SK-N-SH (cell line): ENCODE measurements at places on chromosomes 3 and 15.

DNA sequence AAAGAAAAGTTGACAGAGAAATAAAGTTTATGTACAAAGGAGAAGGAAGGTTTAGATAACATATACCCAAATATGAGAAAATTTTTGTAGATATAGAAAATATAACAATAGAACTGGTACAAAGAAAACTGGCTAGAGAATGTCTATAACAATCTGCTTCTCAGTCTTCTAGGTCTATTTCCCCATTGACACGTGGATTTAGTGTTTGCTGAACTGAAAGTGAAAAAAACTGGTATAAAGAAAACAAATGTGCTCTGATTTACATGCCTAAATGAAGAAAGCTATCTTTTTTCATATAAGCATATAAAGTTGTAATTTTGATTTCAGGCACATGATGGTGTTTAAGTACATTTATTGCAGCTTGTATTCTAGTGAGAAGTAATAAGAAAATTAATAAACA lies 9.8 kb downstream of the KCNMB2 start:
- DNase-seq = no peak
- H3K27ac ChIP-seq = no peak overlapping the region
- no peaks in the 10 kb centered on the region for H3K4me1 ChIP-seq

GRCh38 chr15:64476550-64476949 lies 16.2 kb downstream of the ZNF609 start:
- no peaks in the 10 kb centered on the region; the same call in 1 of the 2 replicates for H3K36me3 ChIP-seq
- H3K27me3 ChIP-seq = no peaks in the 10 kb centered on the region
- no peak overlapping the region for H3K4me3 ChIP-seq

- H3K27me3 ChIP-seq = peaks cover 31% of the 10 kb centered on the region
- H3K36me3 ChIP-seq = no peaks in the 10 kb centered on the region
- no peak within 1 kb of the TSS for H3K27ac ChIP-seq
- H3K4me1 ChIP-seq = no peaks in the 10 kb centered on the region
- peak; percentile 19 for DNase-seq
Measured at GRCh38 chr3:87792534-87793336, 266.1 kb downstream of the CGGBP1 start.

DNA sequence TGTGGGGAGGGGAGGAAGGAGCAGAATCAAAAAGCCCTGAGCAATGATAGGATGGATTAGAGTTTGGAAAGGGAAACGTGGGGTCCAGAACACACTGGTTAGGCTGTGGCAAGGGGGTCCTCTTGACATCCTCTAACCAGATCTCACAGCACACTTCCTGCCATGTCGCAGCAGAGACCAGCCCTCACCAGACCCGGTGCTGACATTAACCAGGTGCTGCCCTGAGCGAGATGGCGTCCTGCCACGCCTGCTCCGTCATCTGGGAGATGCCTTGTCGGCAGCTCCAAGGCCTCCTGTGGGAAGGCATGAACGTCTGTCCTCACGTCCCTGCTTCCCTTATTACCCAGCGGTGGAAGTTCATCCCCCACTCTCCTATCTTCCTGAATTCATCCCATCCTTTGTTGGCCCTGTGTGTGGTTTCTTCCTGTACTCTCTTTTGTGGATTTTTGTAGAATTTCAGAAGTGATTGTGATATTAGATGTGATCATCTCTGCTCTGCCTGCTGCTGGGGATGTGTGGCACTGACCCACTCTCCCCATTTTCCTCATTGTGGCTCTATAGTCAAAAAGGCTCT lies 29.4 kb upstream of the MYZAP start:
- peak overlapping the region; percentile 8 for H3K27ac ChIP-seq
- no peaks in the 10 kb centered on the region for H3K27me3 ChIP-seq
- H3K4me3 ChIP-seq = no peak overlapping the region
- H3K36me3 ChIP-seq = no peaks in the 10 kb centered on the region
- DNase-seq = peak; percentile 55
- H3K4me1 ChIP-seq = peaks cover 12% of the 10 kb centered on the region; the same call in 1 of the 2 replicates

DNA sequence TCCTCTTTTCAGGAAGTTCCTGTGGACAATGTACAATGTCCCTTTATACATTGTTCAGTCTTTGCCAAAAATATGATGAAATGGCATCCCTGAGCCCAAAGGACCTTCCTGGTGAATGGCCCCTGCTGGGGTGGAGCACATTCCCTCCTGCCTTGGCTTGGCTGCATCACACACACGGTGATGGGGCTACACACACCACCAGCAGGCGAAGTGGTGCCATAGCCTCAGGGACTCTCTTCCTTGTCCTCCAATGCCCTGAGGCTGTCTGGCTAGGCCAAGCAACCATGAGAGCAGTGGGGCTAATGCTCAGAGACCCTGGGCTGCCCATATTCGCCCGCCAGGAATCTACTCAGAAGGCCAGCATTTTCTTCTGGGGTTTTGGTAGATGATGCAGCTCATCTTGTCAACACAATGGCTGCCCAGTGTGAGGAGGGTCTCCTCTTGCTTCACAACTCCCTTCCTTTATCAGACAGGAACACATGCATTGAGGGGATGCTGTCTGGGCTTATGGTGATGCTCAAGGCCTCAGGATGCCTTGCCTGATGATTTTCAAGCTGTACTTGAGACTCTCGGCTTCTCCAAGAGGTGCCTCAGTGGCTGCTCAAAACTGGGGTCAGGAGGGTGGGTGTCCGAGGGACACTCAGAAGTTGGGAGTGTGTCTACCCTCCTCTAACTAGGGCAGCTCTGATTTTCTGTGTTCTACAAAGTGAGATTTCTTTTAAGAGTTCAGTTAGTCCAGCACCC lies 40.9 kb upstream of the EPHB1 start:
- H3K27ac ChIP-seq = no peak overlapping the region
- H3K27me3 ChIP-seq = no peaks in the 10 kb centered on the region
- no peak for DNase-seq
- no peaks in the 10 kb centered on the region; the same call in 1 of the 2 replicates for H3K4me1 ChIP-seq
- no peaks in the 10 kb centered on the region for H3K36me3 ChIP-seq

DNA sequence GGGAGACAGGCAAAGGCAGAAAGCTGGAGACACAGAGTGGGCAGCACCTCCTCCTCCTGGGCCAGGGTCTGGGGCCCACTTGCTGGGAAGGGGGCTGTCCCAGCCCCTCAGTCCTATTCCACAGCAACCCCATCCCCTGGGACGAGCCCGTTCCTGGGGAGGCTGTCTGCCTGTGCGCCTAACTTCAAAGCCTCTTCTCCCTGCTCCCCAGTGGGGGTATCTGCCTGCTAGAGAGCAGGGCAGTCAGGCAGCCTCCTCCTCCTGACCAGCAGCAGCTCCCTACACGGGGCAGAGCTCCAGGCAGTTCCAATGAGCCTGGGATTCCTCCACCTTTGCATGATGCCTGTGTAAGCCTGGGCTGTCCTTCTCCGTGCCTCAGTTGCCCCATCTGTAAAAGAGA lies 6.9 kb downstream of the PTH1R start:
- no peak overlapping the region for H3K4me3 ChIP-seq
- H3K27ac ChIP-seq = no peak overlapping the region
- peaks cover 22% of the 10 kb centered on the region for H3K27me3 ChIP-seq

- no peak for DNase-seq
- no peak overlapping the region for H3K27ac ChIP-seq
- peaks cover 31% of the 10 kb centered on the region for H3K36me3 ChIP-seq
- no peak overlapping the region for H3K4me3 ChIP-seq
Measured at GRCh38 chr3:71486831-71487230, 96.7 kb downstream of the FOXP1 start.

GRCh38 chr3:47359323-47359722 lies 21.5 kb upstream of the PTPN23 start:
- H3K4me1 ChIP-seq = no peaks in the 10 kb centered on the region
- DNase-seq = no peak
- no peaks in the 10 kb centered on the region for H3K27me3 ChIP-seq
- no peak overlapping the region for H3K27ac ChIP-seq
- H3K4me3 ChIP-seq = no peak overlapping the region
- no peaks in the 10 kb centered on the region for H3K36me3 ChIP-seq

DNA sequence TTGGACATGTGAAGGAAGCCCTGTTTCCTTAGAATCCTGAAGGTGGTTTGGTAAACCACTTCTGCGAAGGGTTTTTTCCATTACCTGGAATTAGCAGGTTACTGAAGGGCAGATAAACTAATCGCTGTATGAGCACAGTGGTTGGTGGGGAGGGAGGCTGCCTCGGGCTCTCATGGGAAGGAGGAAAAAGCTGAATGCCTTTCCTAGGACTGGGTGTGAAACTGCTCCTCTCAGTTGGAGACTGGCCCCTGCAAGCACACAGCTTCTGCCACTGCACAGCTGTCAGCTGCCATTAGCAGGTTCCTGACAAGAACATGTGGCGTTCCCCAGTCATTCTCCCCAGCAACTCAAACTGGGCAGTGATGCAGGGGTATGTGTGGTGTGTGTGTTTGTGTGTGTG lies 376.3 kb downstream of the GAP43 start:
- H3K4me3 ChIP-seq = no peak overlapping the region
- H3K36me3 ChIP-seq = no peaks in the 10 kb centered on the region
- H3K27ac ChIP-seq = peak overlapping the region; percentile 92
- no peak for DNase-seq
- H3K4me1 ChIP-seq = peaks cover 21% of the 10 kb centered on the region
- H3K27me3 ChIP-seq = no peaks in the 10 kb centered on the region
